KG1 (cell line): ENCODE measurements at places on chromosomes 4 and X.
A peak's percentile ranks its signal among the peaks of the same experiment; 100 is the strongest.

- DNase-seq, result no peak
Measured at GRCh38 chr4:33626221-33626620, 2618.1 kb downstream of the ARAP2 start.

- no peak for DNase-seq
Measured at GRCh38 chr4:130563185-130563888, 1467.4 kb downstream of the C4orf33 start.

GRCh38 chr4:182248295-182248694 lies 5.1 kb downstream of the TENM3 start:
- no peak for DNase-seq

DNA sequence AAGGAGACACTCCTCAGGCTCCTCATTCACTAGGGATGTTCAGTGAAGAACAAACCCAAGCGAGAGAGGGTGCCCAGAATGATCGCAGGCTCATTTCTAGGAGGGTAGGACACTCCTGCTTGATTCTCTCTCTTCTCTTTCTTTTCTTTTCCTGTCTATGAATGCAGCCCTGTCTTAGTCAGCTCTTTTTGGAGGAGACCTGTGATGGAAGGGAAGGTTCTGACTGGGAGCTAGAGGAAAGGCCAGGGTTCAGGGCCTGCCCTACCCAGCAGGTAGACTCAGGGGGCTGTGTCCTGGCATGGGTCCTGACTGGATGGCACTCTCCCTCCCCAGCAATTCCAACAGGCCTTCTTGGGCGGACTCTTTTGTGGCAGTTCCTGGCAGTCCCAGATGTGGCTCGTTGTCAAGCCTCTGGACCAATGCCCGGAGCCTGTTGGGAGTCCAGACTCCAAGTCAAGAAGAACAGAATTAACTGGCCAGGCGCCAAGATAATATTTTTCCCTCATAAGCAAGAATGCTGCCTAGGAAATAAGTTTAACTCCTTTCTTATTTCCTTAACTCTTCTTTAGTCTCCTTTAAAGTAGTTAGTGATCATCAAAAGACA lies 139.4 kb upstream of the SCML1 start:
- DNase-seq, result no peak

DNA sequence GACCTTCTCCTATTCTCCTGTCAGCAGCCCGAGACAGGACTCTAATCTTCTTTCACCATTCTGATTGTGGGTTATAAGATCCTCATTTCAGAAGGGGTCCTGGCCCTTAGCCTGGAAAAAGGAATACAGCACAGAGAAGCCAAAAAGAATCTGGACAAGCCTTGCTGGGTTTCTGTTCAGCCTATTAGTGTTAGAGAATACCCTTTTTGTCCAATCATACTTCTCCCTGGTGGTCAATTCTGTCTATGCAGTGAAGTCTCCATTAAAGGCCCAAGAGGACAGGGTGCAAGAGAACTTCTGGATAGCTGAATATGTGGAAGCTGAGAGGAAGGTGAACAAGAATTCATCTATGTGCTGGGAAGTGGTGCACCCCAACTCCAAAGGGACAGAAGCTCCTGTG lies 105.7 kb upstream of the AGA start:
- no peak for DNase-seq

DNA sequence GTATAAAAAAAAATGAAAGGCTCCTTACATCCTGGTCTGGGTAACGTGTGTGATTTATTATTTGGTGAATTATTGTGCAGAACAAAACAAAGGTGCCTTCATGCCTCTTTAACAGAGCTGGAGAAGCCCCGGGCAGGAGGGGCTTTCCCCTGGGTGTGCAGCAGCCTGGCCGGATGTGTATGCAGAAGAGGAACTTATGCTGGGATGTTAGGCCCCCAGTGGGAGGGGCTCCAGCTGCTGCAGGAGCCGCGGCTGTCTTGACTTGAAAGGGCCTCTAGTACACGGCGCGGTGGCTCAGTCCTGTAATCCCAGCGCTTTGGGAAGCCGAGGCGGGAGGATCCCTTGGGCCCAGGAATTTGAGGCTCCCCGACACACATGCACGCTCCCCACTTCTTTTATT lies 16.0 kb downstream of the CCNQ start:
- peak; percentile 30 for DNase-seq

- no peak for DNase-seq
Measured at GRCh38 chrX:79080141-79080540, 64.3 kb upstream of the GPR174 start.

- DNase-seq, result no peak
Measured at GRCh38 chr4:107388736-107389274, 331.2 kb downstream of the PAPSS1 start.

GRCh38 chrX:67781132-67781531 lies 237.3 kb downstream of the AR start:
- no peak for DNase-seq

DNA sequence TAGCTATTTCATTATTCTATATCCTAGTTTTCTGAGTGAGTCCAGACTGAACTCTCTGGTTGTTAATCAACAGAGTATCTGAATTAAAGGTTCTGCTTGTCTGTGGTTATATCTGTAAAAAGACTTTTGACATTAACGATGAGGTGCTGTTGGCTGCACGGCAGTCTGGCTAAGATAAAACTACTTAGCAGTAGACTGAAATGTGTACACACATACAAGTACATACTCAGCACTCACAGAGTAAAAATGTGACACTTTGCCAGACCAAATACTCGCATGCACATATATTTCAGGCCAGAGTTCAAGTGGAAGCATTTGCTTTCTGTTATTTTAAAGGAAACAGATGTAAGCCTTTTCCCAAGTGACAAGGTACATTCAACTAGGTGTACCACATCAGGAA lies 80.5 kb downstream of the PRDM5 start:
- DNase-seq, result no peak

DNA sequence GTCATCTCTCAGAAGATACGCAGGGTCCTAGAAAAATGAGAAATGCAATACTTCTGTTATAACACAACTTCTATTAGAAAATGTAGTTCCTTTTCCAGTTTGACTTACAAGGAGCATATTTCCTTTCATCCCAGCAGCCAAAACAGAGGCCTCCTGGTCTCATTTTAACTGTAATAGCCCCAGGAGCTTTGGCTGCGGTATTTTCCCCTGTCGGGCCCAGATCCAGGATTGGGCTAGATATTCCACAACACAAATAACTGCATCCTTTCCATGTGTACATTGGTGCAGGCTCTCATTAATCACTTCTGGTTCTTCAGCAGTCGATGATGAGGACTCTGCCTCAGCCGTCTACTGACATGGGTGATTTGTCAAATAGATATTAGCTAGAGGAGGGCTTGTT lies 166.1 kb downstream of the TENM3 start:
- DNase-seq, result no peak

- DNase-seq, result no peak
Measured at GRCh38 chr4:147689067-147689466, 5.1 kb upstream of the PRMT9 start.

DNA sequence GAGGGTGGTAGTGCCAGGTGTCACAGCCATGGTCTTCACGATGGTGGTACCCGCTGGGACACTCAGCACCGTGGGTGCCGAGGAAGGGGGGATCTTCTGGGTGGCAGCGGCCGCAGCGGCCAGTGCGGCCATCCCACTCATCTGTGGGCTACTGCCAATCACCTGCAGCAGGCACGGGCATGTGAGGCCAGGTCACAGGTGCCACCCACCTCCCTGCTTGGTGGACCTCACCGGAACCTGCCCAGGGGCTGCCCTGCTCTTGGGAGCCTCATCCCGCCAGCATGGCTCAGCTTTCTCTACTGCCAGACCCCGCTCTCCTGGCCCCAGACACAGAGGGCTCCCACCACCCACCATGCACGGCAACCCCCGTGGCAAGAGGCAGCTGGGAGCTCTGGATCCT lies 13.0 kb downstream of the HCFC1 start:
- DNase-seq, result no peak

- DNase-seq, result no peak
Measured at GRCh38 chr4:169870507-169870906, 112.8 kb upstream of the HPF1 start.

GRCh38 chr4:8117278-8117682 lies 41.3 kb downstream of the ABLIM2 start:
- no peak for DNase-seq

- DNase-seq, result no peak
Measured at GRCh38 chr4:26788341-26788733, 72.3 kb upstream of the STIM2 start.

DNA sequence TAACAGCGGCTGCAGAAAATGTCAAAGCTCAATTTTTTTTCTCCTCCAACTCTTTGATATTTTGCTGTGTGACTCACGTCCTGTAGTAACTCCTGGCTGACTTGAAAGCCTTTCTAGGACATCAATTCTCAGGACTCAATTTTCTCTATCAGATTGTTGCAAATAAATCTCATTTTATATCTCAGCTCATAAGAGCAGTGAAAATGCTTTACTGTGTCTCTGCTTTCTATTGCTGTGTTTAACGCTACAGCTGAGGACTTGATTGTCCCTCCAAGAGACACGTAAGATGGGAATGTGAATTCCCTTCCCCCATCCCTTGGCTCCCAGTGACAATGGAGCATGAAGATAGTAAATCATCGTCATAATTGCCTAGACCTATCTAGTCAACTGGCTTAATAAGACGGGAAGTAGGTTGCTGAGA lies 20.5 kb upstream of the CBR4 start:
- DNase-seq, result no peak

DNA sequence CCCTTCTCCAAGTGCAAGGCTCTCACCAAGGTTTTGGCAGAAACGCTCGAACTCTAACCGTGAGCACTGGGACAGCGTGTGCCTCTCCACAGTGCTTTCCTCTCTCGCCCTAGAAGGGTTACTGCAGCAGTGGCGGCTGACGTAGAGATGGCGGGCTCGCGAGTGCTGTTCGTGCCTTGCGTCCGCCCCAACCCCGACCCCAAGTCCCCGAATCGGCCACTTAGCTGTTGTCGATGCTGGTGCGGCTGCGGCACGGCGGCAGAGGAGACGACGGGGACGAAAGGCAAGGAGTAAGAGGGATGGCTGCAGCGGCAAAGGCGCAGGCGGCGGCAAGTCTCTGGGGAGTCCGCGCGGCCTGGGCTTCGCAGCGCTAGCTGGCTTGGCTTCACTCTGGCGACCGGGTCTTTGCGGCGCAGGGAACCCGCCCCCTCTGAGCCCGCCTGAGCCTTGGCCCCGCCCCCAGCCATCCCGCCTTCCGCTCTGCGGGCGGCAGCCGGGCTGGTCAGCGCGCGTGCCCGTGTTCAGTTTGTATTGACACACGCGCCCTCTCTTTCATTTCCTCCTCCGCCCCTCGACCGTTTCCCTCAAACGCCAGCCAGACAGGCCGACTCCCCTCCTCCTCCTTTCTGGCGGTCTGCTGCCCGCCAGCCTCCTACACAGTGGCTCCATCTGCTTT lies at the start of gene SPIN4:
SPIN4 (minus strand) TSS at position 392 of the 676 bp plus-strand sequence. CDS start 513 bp downstream, outside the sequence.
- peak; percentile 46 for DNase-seq

- DNase-seq, result no peak
Measured at GRCh38 chr4:73964862-73965611, 16.8 kb downstream of the PF4 start.

- no peak for DNase-seq
Measured at GRCh38 chrX:10617186-10617998, 3.0 kb downstream of the MID1 start.

- no peak for DNase-seq
Measured at GRCh38 chrX:70089604-70090297, 27.5 kb downstream of the OTUD6A start.

GRCh38 chrX:39504227-39504626 lies 593.5 kb downstream of the BCOR start:
- DNase-seq, result no peak

GRCh38 chr4:1033840-1034551 lies 22.6 kb downstream of the FGFRL1 start:
- DNase-seq, result no peak

DNA sequence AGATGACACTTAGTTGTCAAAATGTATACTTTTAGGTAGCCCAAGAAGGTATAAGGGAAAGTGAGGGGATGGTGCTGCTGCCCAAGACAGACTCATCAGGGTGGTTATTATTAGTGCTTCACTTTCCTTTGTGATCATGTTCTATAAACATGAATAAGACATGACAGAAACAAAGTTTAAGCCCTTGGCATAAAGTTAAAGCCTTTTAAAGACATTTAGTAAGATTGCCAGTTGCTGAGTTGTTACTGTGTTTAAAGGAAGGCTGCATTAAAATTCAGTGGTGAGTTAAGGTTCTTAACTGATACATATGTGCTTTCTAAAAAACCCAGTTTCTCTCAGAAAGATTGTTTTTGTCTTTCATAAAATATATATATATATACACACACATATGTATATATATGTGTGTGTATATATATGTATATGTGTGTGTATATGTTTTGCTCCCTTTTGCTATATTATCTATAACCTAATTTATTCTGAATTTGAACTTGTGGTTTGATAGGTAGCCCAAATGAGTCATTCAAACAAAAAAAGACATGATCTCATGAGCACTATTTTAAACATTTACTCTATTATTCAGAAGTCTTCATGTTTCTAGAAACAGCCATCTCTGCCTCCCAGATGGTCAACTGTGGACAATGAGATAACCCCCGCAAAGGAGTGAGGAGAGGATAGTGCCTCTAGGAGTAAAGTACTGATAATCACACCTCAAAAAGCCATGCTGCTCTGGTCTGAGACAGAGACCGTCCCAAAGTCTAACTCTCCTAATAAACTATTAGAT lies 98.1 kb upstream of the OTUD4 start:
- DNase-seq, result no peak

- no peak for DNase-seq
Measured at GRCh38 chr4:126783191-126783590, 849.6 kb upstream of the INTU start.

GRCh38 chr4:153782581-153782980 lies 6.3 kb downstream of the SFRP2 start:
- no peak for DNase-seq

GRCh38 chr4:152255437-152255836 lies 280.5 kb downstream of the FBXW7 start:
- no peak for DNase-seq

GRCh38 chrX:132270699-132271098 lies 51.5 kb upstream of the RAP2C start:
- no peak for DNase-seq

DNA sequence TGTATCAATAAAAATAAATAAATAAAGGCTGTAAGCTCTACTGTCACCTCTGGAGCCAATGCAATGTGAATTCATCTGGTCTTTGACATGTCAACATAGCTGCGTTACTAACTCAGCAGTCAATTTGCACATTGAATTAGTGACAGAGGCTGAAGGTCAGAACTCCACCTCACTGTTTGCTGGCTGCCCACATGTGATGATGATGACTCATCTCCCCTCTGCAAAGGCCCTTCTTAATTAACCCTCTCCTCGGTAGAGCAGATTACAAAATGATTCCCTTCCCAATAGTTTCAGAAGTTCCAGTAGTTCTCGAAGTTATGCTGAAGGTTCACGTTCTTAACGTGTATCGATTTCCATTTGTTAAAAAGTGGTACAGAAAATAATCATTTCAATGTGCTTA lies 1626.0 kb upstream of the TENM3 start:
- no peak for DNase-seq

GRCh38 chr4:87105101-87105845 lies 115.1 kb downstream of the KLHL8 start:
- no peak for DNase-seq

DNA sequence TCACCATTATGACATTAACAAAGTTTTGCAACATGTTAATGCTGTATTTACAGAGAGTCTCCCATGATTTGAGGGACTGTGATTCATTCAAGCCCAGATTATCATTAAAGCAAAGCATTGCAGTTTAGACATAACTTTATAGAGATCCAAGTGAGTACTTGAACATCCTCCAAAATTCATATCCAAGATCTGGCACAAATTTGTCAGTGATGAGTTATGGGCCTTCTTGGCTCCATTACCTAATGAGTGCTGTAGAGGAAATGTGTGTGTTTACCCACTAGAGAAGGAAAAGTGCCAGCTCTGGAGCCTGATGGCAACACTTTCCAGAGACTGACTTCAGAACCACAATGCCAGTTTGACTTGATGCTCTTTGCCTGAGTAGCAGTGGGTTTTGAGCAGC lies 432.3 kb downstream of the GALNTL6 start:
- DNase-seq, result no peak
